ENCODE measurements at places on chromosomes 1 and 21.

DNA sequence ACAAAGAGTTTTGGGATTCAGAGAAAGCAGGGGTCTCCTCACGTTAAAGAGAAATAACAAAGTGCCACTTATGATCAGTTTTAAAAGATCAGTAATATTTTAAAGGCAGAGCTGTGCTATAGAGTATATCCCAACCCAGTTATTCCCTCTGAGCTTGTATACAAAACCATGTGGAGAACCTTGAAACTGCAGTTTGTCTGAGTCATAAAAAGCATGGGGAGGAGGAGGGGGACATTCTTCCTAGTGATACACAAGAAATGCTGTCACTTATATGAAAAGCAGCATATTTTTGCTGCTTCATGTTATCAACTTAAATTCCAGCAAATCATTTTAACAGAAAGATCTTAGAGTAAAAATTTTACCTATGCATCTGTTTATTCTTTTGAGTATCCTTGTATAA lies 244.5 kb downstream of the GPR52 start:
- DNase-seq: no peak

DNA sequence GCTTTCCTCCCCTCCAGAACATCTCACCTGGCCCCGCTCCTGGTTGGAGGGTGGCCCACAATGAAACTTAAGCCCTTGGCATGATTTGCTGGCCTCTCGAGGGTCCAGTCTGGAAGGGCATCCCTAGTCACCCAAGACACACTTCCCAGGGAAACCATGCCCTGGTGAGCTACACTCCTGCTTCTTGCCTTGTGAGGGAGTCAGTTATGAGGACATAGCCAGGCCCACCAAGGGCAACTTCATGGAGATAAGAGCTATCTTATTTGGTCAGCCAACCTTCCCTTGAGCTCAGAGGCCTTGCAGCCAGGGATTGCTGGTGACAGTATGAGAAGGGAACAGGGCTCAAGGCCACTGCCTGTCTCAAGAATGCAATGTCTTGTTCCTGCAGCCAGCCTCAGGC lies 9.7 kb downstream of the TNR start:
- no peak for DNase-seq

DNA sequence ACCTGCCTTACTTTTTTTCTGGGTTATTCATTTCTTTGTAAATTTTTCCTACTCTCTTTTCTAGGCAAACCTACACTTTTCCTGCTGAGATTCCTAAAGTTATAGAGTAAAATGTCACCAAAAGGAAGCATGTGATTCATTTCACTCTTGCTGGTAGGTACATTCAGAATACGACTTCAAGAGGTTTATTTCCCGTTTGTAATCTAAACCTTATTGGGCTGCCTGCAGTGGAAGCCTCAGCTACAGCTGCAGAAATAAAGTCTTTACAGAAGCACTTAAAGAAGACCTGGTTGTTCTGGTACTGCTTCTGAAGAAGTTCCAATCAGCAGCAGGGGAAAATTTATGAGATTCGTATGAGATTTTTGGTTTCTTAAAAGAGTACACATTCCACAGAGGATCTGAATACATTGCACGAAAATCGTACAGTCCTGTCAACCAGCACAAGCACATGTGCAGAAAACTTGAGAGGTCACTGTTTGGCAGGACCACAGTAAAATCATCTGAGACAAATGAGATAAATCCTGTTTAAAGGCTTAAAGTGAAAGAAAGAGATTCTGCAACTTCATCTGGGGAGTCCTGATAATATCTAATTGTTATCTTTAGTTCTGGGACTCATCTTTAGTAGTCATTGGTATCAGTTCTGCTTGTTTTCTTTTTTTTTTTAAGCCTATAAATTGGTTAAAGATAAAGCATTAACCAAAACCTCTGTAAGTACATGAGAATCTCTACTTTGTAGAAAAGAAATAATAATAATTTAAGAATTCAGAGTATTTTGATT lies 109.9 kb upstream of the ADGRL2 start:
- no peak for DNase-seq

DNA sequence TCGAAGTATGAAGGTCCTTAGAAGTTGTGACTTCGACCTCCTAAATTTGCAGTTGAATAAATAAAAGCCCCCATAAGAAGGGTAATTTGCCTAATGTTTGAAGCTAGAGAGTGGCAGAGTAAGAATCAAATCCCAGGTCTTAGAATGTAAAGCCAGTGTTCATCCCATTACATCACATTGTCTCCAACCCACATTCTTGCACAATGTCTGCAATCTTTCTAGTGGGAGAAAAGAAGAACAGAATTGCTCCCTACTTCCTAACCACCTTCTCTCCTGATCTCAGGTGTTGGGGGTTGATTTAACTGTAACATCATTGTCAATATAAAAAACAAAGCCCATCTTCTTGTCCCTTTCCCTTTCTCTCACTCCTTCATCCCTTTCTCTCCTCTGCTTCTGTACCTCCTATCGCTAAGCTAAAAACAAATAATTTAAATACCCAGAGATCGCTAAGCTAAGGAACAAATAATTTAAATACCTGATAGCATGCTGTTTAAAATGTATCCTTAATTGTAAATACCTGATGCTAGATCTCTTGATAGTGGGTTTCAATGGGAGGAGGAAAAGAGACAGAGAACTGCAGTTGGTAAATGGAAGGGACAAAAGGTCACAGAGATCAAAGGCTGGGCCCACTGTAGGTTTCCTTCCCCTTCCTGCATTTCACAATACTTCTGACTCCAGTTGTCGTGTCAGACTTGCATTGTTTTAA lies 32.1 kb upstream of the CCDC190 start:
- no peak for DNase-seq

DNA sequence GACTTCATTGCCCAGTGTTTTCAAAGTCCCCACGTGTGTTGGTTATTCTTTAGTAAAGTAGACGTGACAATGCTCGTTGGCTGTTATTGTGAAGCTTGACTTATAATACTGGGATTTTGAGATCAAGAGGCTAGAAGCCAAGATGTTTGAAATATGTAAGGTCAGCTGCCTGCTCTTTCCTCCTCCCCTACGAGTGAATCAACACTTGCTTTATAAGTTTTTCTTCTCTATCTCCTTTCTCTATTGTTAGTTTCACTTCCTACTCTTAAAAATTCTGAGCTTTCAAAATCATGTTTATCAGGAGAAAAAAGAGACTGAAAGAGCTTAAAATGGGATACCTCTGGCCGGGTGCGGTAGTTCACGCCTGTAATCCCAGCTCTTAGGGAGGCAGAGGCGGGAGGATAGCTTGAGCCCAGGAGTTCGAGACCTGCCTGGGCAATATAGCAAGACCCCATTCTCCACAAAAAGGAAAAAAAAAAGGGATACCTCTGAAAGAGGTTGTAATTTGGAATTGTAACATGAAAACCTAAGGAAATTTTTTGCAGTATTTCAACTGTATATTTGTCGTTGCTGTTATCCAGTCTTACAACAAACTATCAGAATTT lies 72.0 kb downstream of the EPB41 start:
- DNase-seq: no peak

DNA sequence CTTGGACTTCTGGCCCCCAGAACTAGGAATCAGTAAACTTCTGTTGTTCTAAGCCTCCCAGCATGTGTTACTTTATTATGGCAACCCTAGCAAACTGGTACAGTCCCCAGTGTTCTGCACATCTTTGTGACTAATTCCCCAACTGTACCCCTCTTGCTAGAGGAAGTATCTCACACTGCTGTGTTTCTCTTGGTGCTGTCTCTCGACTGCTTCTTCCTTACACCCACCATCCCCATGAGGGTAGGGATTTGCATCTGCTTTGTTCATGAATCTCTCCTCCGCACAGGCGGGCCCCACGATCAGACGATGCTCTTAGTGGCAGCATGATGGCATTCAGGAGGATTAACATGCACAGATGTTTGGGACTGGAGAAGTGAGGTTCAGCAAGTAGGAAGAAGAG lies 46.7 kb downstream of the CLIC6 start:
- no peak for DNase-seq

DNA sequence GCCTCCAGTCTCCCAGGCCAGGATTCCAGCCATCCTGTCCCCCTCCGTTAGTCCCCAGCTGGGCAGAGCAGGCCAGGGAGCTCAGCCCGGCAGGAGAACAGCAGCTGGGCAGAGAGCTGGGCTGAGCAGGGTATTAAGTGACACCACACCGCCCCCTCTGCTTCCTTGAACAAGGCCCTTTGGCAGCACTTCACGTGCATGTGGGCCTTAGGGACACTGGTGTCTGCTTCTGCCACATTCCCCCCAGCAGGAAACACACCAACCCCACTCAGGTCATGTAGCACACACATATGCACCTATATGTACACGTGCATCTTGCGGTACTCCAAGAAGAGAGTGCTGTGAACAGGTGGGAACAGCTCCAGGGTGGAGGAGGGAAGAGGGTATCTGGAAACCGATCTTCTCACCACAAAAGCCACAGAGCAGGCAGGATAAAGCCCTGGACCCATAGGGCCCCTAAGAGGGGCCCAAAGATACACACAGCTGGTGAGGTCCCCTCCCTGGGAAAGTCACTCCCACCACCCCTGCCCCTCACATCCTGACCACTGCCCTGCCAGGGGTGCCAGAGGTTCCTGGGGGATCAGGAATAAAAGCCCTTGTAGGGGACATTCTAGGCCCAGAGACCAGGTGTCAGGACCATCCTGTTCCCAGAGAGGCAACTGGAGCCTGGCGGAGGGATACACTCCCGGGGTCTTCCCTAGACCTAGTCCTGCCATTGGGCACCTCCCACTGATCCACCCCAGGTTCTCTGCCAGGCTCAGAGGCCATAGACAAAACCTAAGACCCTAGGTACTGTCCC lies 4.5 kb downstream of the EPHA2 start:
- no peak for DNase-seq

DNA sequence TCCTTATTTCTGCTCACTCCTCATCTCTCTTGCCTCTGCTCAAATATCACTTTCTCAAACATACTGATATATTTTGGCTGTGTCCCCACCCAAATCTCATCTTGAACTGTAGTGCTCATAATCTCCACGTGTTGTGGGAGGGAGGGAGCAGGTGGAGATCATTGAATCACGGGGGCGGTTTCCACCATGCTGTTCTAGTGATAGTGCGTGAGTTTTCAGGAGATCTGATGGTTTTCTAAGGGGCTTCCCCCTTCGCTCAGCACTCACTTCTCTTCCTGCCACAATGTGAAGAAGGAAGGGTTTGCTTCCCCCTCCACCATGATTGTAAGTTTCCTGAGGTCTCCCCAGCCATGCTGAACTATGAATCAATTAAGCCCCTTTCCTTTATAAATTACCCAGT lies 26.6 kb downstream of the ZBTB8OS start:
- DNase-seq: no peak

DNA sequence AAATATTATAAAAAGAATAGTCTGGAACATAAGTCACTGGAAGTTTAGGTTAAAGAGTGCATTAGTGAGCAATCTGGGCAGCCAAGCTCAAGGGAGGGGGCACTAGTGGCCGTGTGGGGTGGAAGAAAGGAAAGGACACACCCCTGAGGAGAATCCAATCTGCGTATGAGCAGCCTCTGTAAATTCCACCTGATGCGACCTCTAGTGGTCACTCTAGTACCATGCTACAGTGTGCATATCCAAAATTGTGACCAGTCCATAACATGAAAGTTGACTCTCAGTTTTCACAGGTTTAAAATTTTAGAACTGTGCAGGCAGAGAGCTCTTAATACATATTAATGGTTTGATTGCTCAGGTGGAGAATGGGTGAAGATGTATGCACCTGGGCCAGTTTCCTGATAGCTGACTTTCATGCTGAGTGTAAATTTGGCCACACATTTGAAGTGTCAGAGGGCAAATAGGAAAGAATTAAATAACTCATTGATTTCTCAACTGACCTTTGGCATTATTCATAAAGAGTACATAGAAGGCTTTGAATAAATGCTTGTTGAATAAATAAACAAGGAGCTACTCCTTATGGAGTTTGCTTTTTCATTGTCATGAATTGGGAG lies 105.9 kb upstream of the C21orf91 start:
- DNase-seq: no peak

DNA sequence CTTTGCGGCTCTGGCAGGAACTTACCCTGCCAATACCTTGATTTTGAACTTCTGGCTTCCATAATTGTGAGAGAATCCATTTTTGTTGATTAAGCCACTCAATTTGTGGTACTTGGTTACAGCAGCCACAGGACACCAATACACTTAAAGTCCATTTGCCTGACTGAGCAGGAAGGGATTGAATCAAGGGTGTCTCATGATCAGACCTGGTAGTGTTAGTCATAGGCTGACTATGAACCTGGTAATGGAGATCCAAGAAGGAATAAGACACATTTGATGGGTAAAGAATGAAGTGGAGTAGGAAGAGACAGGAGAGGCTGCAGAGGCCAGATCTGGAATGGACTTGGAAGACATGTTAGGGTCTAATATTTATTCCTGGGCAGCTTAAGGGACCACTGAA lies 31.2 kb upstream of the MAP1LC3C start:
- DNase-seq: no peak

DNA sequence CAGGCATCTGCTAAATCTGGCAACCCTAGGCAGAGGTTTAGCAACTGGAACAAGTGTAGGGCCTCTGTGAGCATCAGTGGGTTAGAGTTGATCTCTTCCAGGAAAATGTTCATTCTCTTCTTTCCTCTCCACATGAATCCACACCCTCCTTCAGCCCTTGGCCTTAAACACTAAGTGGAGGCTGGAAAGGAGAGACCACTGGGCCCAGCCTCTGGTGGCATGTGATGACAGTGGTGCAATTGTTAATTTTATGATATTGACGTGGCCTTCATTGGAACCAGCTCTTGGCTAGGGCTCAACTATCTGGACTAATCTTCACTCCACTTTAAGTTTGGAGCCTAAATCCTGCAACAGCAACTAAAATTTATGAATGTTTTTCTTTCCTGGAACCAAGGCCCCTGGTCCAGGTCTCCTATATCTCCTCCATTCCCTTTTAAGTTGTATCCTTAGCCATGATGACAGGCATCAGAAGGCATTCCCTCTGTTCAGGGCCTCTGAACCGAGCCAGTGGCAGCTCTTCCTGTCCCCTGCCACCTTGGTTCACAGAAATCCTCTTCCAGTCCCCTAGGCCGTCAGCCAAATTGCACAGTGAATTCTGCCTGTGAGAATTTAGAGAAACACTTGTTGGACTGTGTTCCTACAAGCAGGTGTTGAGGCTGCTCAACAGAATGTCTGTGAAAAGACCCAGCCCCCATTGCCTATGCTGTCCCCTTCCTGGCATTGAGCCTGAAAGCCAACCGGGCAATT lies 132.2 kb downstream of the PSMG1 start:
- no peak for DNase-seq

DNA sequence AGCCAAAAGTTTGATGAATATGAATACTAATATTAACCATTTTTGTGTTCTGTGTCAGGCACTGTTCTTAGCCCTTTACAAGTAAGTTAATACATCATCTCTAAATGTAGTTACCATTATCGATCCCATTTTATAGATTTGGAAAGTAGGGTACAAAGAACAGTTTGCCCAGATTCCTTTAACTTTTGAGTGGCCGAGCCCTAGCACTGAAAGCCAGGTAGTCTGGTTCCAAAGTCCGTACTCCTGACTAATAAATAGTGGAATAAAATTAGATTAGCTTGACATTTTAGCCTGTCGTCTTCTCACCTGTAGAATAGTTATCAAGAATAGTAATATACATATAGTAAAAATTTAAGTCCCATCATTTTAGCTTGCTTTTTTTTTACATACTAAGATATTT lies 70.6 kb downstream of the PTBP2 start:
- no peak for DNase-seq

- no peak for DNase-seq
These were observed 53.5 kb upstream of the EPHA8 start for GRCh38 chr1:22509815-22510214.

- DNase-seq: no peak
These were observed 24.5 kb upstream of the VWA5B1 start for GRCh38 chr1:20266141-20266540.

GRCh38 chr1:212645546-212646543 lies 37.3 kb downstream of the ATF3 start:
- no peak for DNase-seq
